Activated naive CD4-positive, alpha-beta T cell treated with anti-CD3 and anti-CD28 coated beads, Interleukin-2, amount 50 U/mL, for 16 hours (primary cell): ENCODE measurements at places on chromosomes 3 and 15.

GRCh38 chr3:5133239-5134018 lies 11.3 kb downstream of the ARL8B start:
- DNase-seq = no peak

- DNase-seq = no peak
These were observed 43.0 kb downstream of the SLCO3A1 start for GRCh38 chr15:91896341-91897055.

- no peak for DNase-seq
These were observed 46.0 kb downstream of the FSIP1 start for GRCh38 chr15:39736412-39737195.

- DNase-seq = no peak
These were observed 7.2 kb downstream of the KLHL6 start for GRCh38 chr3:183548262-183548769.

- no peak for DNase-seq
These were observed 66.2 kb upstream of the THSD4 start for GRCh38 chr15:71048913-71049675.

- no peak for DNase-seq
These were observed 23.9 kb upstream of the CDCP1 start for GRCh38 chr3:45170096-45170495.

DNA sequence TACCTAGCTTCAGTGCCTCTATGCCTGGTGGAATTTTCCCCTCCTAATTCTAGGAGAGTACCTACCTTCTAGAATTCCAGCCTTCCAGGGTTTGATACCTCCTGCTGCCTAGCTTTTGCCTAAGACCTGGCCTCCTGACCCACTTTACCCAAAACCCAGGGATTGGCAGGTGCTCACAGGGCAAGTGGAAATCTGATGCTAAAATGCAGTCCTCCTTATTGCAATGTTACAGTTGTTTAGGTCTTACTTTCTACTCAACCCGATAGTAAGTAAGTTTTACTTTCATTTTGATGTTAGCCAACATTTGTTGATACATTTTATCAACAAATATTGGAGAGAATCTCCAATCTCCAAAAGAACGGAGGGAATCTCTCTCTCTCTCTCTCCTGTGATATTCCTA lies 275.9 kb downstream of the DOCK3 start:
- DNase-seq = no peak

- DNase-seq = no peak
These were observed 2.3 kb downstream of the XYLB start for GRCh38 chr3:38348903-38349302.

DNA sequence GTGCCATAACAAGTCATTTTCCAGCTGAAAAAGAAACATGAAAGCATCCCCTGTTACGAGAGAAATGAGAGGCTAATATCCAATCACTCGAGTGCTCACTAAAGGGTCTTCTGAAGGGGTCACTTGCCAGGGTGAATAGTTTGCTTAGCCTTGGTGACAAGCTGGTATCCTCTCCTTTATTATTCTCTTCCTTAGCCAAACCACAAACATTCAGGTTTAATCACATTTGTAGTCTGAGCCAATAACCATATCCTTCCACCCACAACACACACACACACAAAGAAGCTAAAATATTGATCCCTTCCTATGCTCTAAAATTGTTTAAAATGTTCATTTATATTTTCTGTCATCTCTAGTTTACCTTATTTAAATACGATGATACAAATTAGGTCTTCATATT lies 240.5 kb upstream of the TMCO5A start:
- DNase-seq = no peak

GRCh38 chr3:170290194-170290593 lies 67.3 kb upstream of the SKIL start:
- DNase-seq = no peak

DNA sequence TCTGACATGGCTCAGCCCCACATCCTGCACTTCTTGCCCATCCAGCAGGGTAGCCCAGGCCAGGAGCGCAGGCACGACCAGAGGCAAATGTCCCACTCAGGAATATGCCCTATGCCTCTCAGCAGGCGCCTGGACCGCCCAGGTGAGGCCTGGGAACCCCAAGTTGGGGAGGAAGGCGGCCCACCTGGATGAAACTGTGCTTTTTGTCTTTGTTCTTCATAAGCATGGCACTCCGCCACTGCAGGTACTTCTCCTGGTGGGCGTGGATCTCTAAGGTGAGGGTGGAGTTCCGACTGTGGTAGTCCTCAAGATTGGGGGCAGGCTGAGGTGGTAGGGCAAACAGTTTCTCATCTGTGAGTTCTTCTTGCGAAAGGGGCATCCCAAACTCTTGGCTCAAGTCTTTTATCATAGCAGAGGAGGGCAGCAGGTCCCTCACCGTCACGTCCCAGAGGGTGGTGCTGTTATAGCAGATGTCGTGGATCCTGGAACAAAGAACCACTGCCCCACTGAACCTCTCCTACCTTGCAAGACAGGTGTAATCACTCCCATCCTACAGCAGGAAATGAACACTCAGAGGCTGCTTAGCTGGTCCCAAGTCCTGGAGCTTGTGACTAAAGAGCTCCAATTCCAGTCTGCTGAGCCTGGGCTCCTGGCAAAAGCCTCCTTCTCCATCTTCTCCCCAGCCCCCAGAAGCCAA lies 53.2 kb downstream of the ACAD9 start:
- DNase-seq = no peak

DNA sequence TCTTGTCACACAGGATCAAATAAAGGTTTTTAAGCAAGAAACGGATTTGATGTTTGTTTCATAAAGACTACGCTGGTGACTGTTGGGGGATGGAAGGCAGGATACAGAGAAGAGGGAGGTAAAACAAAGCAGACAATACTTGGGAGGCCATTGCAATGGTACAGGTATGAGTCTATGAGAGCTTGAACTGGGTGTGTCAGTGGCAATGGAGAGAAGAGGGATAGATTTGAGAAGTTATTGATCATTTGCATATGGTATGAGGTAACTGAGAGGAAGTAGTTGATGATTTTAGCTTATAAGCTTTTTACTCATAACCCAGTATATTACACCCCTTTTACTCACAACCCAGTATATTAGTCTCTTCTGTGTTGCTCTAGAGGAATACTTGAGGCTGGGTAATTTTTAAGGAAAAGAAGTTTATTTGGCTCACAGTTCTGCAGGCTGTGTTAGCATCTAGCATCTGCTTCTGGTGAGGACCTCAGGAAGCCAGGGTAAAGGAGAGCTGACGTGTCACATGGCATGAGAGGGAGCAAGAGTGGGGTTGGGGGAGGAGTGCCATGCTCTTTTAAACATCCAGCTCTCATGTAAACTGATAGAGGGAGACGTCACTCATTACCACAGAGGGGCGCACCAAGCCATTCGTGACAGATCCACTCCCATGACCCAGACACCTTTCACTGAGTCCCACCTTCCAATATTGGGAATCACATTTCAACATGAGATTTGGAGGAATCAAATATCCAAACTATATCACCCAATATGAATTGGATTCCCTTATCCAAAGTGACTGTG lies 153.9 kb downstream of the VPS8 start:
- no peak for DNase-seq

DNA sequence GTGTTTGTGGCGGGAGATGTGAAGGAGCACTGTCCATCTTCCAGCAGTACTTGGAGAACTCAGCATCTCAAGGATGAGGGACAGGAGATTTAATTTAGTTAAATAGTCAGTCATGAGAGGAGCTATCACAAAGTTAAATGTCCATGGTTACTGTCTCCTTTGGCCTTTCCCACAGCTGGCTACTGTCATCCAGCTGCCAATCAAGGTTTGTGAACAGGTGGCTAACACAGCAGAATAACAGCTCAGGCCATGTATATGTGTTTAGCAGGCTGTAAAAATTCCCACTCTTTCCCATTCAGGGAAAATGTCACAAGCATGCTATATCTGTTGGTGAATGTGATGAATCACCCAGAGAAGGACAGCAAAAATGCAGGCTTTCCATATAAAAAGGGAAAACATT lies 120.5 kb downstream of the TMEM108 start:
- no peak for DNase-seq

- no peak for DNase-seq
These were observed 165.6 kb downstream of the ATP8B4 start for GRCh38 chr15:49953421-49953820.

DNA sequence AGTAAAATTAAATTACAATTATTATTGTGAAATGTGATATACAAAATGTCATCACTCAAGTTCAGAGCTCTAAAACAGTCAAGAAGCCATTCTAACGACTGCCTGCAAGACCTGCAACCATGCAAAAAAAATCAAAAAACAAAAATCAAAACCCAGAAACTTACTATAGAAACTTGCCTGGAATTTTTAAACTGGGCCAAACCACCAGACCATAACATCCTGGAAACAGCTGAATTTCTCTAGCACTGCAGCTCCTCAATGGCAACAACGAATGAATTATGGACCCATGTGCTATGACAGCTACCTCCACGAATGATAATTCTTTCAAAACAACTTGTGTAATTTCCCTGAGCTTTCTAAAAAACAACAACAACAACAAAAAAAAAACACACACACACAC lies 130.0 kb upstream of the KCNMB2 start:
- DNase-seq = no peak

DNA sequence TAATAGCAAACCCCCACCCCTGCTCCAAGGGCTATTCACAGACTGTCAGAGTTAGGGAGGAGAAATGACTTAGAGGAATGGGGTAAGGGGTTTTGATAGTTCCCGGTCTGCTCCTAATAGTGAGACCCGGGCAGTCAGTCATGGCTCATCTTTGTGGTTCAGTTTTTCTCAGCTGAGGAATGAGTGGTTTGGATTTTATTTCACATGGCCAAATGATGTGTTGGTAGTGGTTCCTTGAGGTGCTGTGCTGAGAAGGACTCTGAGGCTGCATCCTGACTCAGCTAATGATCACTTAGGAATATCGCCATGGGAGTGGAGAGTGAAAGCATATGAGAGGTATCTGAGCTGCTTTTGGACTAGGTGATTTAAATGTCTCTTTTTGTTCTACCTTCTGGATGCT lies 80.2 kb downstream of the LPP start:
- DNase-seq = no peak

DNA sequence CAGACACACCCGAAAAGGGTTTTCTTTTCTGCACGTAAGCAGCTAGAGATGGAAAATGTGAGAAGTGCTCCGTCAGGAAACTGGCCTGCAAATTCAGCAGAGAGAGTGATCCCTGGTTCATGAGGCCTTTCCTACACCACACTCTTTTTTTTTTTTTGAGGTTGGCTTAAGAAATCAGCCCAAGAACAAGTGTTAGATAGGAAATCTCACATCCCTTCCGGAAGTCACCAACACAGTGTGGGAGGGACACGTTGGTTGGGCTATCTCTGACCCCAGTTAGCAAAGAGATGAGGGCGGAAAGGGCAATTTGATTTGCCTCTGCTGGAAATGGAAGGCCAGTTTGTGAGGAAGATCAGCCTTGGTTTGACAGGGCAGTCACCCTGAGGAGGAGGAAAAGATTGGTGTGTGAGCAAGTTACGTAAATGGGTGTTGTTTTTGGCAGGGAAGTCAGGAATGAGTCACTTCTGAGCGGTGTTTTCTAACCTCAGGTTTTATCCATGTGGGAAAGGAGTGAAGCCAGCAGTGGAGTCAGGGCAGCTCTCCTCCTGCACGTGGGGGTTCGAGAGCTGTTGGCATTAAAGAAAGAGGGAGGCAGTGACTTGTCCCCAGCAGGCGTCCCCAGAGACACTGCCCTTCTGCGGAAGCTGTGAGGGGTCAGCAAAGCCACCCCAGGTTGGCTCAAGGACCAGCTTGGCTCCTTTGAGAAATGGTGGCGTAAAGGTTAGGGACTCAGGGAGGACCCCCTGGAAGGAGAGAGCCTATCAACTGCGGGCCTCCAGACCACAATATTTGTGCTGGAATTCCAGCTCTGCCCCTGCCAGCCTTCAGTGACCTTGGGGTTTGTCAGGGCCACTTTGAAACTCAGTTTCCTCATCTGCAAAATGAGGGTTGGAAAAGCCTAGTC lies 237.6 kb upstream of the BHLHE40 start:
- no peak for DNase-seq

DNA sequence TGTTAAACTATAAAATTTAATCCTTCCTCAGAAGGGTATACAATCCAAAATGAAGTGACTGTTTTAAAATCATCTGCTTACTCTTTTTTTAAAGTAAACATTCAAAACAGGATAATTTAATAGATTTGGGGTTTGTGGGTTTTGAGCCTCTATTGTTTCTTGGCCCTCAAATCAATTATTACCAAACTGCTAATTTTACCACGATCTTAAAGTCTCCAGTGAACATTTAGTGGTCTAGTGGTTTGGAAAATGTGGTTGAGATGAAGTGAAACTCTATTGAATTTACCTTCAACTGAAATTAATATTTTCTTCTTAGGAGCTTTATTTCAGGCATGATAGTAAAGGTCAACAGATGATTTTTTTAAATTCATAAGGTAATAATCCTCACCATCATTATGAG lies 11.2 kb upstream of the ATP11B start:
- no peak for DNase-seq

DNA sequence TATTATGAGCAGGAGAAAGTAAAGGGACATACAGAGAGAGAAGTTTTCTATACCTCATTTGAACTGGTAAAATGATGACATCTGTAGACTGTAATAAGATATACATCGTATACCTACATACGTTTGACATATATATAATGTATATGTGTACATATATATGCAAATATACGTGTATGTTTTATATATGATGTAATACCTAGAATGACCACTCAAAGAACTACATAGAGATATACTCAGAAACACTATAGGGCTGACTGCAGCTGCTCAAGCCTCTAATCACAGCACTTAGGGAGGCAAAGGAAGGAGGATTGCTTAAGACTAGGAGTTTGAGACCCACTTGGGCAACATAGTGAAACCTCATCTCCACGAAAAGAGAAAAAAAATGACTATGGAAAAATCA lies 48.5 kb upstream of the MCTP2 start:
- no peak for DNase-seq

DNA sequence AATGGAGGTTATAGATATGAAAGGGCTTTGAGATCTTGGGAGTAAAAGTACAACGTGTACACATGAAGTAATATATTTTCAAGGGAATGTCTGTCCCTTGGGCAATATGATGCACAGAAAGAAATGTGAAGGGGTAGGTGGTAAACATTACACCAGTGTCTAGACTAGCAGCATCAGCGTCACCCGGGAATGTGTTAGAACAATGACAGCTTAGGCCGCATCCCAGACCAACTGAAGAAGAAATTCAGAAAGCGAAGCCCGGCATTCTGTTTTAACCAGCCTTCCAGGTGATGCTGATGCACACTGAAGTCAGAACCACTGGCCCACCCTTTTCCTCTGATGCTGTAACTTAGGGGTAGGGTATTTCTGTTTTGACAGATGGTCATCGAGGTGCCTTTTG lies 6.3 kb downstream of the INAFM2 start:
- no peak for DNase-seq

- DNase-seq = no peak
These were observed 724.6 kb upstream of the CBLB start for GRCh38 chr3:106593381-106593780.

DNA sequence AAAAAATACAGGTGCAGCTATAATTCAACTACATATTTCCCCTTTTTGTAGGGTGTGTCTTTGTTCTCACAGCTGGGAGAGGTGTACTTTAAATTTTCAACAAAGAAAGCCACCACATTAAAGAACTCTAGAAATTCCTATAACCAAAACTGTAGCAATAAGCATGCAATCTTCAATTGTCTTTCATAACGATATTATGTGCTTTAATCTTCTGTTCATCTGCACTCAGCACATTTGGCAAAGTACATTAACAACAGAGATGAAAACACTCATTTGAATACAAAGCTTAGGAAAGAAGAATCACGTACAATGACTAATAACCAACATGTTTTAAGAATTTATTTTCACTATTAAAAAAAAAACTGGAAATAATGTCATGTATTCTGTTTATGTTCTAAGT lies 1025.8 kb downstream of the ROBO1 start:
- DNase-seq = no peak
